ENCODE measurements at places on chromosomes 4 and X.

- DNase-seq, result no peak
Measured at GRCh38 chr4:124253080-124253479, 459.5 kb downstream of the ANKRD50 start.

- DNase-seq, result no peak
Measured at GRCh38 chrX:83511208-83511607, 3.1 kb downstream of the POU3F4 start.

GRCh38 chrX:152658302-152658701, 20.6 kb downstream of the GABRQ start:
- no peak for DNase-seq

DNA sequence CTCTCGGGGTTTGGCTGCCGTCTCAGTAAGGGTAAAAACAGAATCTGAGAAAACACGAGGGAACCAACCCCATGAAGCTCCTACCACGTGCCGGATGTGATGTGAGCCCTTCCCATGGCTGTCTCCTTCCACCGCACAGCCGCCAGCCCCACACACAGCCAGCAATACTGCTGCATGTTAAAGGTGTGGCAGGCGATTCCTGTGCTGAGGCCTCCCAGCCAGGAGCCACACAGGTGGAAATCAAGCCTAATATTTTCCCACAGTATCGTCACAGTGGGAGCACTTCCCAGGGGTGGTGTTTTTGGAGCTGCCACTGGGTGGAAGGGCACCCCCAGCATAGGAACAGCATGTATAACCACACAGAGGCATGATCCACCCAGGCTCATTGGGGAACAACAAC, 77.5 kb downstream of the SLC2A9 start:
- DNase-seq, result no peak

GRCh38 chr4:171928336-171928735, 115.1 kb downstream of the GALNTL6 start:
- no peak for DNase-seq

DNA sequence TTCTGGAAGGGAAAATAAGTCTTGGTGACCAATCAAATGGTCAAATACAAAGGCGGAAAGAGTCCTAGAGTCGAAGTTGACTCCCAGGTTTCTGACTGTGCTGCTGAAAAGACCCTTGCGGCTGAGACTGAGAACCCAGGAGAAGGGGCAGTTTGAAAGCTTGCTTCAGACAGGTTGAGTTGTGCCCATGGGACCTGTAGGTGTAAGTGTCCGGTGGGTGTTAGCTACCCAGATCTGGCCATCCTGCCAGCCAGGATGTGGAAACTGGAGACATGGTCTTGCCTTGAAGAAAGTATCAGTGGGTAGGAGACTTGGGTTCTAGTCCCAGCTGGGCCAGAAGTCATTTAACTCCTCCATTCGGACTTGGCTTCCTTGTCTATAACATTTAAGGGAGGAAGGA, 275.2 kb downstream of the EVC2 start:
- DNase-seq, result no peak

DNA sequence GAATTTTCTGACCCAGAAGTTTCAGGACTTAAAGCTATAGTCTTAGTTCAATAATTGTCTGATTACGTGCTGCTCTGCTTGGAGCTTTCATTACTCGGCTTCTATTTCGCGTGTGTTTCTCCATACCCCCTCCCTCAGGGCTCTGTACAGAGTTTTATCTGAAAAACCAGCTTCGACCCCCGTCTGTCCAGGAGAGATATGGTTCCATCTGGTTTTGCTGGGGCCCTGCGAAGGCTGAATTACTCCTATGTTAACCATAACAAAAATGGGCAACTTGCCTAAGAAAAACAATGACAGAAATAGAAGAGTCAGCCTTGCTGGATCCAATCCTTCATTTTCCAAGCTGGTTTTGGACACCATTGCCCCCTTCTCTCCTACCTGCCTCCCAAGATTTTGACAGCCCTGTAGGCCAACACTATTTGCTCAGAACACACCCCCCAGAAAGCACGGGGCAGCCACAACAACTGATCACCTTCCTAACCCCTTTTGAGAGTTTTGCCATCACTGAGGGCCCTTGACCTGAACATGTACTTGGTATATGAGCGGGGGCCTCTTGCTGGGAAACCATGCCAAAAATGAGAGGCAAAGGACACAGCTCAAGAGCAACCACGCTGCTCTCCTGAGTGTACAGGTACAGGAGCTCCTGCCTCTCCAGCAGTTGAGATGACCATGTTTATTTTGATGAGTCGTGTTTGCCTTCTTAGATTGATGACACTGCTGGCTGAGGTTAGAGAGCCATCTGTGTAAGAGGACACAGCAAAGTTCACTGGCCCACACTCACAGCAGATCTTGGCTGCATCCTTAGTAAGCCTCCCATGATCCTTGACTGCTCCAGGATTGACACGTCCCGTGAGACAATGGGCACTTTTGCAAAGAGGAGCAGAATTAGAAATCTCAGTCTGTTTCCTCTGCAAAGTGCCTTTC, 36.2 kb upstream of the ATP6AP2 start:
- DNase-seq, result no peak

DNA sequence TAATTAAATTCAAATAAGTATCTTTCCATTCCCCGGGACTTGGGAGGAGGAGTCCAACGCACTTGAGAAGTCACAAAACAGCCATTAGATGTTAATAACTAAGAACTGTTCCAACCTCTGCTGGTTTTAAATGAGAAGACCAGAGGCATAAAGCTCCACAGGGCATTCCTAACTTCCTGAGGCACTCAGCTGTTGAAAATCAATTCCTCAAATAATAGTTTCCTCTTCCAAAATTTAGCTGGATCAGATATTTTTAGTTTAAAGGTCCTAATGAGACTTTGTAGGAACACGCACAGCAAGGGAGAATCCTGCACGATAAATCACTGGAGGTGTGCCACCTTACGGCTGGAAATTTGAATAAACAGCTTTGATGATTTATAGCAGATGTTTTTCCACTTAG, 504.3 kb upstream of the ZFP42 start:
- DNase-seq, result no peak

GRCh38 chr4:171130256-171130801, 682.9 kb upstream of the GALNTL6 start:
- DNase-seq, result no peak

DNA sequence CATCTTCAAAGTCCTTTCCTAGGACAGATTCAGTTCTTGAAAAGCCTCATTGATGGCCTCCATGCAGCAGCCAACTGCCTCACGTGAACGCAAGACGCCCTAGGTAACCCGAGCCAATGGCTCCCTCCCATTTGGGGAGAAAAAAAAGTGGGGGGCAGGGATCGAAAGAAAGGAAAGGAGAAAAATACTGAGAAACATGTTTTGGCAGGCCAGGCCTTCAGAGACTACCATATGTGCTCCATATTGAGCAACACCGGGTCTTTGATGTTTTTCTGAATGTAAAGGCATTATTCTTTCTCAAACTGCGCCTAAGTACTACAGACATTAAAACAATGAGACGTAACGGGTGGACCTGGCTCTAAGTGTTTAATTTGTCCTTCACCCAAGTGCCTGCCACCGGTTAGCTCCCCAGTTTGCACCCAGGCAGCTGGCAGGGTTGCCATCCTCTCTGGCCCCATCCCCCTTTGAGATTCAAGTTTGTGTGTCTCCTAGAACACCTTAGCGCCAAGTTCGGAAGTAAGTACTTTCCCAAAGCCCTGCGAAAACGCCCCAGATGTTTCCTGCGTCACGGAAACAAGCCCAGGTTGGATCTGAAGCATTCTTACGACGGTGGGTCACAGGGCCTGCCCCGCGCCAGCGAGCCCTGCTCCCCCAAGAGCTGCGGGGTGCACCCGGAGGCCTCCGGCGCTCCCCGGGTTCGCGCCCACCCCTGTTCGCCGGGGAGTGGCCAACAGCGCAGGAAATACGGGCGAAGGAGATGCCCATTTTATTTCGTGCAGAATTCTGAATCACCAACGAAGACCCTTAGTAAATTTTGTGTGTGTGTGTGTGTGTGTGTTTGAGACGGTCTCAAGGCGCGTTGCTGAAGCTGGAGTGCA, 30.1 kb downstream of the HAND2 start:
- no peak for DNase-seq

DNA sequence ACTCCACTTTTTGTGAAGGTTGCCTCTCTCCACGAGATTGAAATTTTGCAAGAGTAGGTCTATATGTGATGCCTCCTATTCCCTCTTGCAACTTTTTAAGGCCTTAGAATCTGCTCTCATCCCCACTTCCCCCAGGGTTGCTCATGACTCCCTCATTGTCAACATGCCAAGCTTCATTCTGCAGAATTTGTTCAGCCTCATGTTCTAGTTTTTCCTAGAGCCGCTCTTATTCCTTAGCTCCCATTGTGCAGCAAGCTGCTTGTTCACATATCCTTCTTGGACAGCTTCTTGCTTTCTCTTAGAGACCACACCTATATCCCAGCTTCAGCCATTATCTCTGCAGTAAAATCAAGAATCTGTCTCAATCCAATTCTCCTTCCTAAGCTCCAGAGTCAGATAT, 82.4 kb downstream of the CNGA2 start:
- no peak for DNase-seq

DNA sequence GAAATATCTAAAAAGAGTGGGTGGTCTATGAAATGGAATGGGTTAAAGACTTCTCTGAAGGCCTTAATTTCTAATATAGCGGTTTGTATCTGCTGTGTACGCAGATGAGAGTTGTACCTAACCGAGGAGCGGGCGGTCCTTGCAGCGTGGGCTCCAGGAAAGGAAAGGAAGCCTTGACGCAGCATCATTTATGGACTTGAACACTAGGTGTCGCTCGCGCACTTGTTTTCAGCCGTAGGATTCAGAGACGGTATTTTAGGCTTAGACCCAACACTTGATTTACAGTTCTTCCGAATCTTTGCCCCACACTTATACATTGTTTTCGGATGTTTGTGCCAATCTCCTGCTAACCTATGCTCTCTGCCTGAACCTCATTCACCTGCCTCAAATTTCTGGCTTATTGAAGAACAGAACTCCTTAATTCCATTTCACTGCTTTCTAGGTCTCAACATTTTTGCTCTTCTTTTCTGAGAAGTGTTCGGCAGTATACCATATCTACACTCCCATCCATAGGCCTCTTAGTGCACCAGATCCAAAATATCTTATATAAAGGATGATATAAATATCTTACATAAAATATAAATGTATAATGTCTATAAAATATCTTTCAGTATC, 48.9 kb upstream of the AADAT start:
- DNase-seq, result peak; percentile 74
